ENCODE measurements at places on chromosomes 3 and 15.

- DNase-seq = no peak
Measured at GRCh38 chr3:184192889-184193288, 6.9 kb downstream of the ABCF3 start.

GRCh38 chr3:142897807-142898206 lies 8.9 kb upstream of the PCOLCE2 start:
- DNase-seq = no peak

DNA sequence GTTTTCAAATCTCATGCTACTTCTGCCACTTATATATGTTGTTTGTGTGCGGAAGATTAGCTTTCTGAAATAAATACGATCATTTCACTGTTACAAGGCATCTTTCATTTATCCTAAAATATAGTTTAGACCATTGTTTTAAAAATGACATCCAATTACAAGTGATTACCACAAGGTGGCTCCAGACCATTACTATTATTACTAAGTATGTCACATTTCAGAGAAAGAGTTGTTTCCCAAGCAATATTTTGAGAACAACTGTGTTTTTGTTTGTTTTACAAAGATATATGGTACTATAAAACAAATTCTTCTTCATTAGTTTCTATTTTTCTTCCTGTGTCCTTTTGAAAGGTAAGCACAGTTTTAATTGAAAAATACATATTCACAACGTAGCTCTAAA lies 136.0 kb upstream of the RAP2B start:
- DNase-seq = no peak

- no peak for DNase-seq
Measured at GRCh38 chr15:90836296-90836871, 32.0 kb upstream of the FURIN start.

DNA sequence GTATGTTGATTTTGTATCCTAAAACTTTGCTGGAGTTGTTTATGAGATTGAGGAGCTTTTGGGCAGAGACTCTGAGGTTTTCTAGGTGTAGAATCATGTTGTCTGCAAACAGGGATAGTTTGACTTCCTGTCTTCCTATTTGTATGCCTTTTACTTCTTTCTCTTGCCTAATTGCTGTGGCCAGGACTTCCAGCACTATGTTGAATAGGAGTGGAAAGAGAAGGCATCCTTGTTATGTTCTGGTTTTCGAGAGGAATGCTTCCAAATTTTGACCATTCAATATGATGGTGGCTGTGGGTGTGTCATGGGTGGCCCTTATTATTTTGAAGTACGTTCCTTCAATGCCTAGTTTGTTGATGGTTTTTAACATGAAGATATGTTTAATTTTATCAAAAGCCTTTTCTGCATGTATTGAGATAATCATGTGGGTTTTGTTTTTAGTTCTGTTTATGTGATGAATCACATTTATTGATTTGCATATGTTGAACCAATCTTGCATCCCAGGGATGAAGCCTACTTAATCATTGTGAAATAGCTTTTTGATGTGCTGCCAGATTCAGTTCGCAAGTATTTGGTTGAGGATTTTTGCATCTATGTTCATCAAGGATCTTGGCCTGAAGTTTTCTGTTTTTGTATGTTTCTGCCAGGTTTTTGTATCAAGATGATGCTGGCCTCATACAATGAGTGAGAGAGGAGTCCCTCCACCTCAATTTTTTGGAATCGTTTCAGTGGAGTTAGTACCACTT lies 188.1 kb downstream of the MINAR1 start:
- DNase-seq = no peak

DNA sequence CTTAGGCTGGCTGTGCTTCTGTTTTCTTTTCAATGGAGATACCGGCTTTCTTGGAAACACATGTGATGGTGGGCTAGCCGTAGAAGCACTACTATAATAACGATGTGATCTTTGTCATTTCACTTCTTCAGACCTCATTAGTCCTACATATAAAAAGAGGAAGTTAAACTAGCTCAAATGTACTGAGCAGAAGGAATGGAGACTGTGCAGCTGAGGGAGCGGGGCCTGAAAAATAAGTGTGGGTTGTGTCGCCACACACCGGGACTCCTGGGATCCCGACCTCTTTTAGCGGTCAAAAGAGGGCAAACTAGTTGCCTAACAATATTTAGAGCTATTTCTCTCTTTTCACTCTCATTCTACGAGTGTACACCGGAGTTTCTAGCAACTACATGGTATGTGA lies 1.0 kb upstream of the RNF7 start:
- DNase-seq = no peak

GRCh38 chr15:48638963-48639362 lies 6.5 kb downstream of the FBN1 start:
- DNase-seq = no peak

- DNase-seq = no peak
Measured at GRCh38 chr3:147656023-147656422, 246.9 kb downstream of the ZIC1 start.

- DNase-seq = no peak
Measured at GRCh38 chr3:54225841-54226528, 103.6 kb downstream of the CACNA2D3 start.

DNA sequence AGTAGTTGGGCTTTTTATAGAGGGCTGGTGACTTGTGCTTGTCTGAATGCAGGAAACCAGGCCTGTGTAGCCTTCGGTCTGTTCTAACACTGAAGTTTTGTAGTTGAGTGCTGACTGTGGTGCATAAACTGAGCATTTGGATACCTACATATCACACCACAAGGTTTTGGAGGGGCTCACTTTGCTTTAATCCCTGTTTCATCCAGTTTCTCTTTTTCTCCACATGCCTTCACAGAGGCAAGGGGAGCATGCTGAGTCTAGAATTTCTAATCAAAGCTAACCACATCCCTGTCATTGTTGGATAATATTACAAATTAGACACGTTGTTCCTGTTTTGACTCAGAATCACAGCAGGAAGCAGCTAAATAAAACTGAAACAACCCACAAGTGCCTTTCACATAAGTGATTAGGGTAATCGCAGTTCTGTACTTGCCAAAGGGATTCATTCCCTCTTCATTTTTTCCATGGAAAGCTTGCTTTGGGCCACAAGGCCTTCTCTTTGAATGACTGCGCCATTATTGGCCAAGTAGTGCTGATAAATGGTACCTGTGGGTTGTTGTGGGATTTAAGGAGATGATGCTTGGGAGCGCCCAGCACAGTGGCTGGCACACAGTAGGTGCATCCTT lies 48.9 kb downstream of the TGFBR2 start:
- no peak for DNase-seq

GRCh38 chr3:46860810-46861604 lies 2.2 kb downstream of the MYL3 start:
- no peak for DNase-seq

DNA sequence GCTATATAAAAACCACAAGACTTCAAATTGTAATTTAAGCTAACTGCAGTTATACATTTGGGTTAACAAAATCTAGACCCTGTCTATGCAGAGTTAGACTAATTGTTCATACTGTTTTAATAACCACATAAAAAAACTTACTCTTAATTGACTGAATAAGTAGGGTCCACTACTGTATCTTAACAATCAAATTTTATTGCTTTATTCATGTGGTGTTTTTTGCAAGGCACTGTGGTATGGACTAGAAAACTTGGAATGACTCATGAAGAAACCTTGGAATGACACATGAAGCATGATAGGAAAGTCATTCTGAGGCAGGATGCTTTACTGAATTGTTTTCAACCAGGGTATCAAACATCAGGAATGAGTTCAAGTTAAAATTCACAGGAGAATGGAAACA lies 2.3 kb downstream of the SERP1 start:
- no peak for DNase-seq

- peak; percentile 91 for DNase-seq
Measured at GRCh38 chr15:45200799-45201556, 13.2 kb upstream of the SHF start.

- peak; percentile 14 for DNase-seq
Measured at GRCh38 chr15:59537403-59537802, 74.2 kb upstream of the GCNT3 start.

DNA sequence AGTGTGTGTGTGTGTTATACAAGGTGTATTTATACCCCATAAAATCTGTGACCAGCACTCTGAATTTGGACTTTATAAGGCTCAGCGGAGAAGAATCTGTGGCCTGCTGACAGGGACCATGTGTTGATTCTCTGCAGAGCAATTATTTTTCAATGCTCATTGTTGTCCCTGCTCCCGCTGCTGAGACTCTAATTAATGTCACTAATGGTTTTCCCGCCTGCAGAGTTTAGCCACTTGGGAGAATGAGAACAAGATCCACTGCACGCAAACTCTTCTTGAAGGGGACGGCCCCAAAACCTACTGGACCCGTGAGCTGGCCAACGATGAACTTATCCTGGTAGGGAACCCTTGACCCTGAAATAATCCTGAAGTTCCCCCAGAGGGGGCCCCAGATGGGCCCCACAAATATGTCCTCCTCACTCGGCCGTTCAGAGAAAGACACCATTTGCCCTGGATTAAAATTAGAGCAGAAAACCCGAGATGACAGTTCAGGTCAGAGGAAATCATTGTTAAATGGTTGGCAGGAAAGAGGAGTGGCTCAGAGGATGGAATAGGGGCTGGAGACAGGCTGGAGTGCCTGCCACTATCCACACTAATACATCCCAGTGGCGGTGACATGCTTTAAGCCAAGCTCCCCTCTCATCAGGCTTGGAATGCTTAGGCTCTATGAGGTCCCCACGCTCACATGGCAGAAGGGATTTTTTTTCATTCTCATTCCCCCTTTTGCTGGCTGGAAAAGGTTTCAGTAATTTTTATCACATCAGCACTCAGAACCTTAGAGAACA lies 3.3 kb downstream of the CRABP1 start:
- DNase-seq = no peak

GRCh38 chr3:156617145-156617544 lies 57.2 kb upstream of the TIPARP start:
- DNase-seq = no peak

DNA sequence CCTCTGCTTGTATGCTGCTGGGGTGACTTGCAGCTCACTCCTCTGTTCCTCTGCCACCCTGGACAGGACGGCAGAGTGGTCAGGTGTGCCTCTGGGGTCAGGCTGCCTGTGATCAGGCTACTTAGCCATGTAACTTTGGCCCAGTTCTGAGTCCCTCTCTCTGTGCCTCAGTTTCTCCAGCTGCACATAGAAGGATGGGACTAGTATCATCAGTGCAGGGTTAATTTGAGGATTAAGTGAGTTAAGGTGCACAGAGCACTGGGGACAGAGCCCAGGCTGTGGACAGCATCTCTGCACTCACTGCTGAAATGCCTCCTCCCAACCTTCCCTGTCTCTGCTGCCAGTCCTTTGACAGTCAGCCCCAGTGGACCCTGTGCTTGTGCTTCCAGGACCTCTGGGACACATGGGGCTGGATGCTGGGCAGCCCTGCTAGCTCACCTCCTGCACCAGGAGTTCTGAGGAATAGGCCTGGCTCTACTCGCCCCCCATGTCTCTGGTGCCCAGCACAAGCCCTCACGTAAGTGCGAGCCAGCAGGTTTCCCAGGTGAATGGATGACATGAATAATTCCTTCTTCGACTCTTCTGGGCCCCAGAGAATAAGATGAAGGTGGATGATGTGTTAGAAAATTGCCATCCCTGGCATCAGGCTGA lies 19.3 kb upstream of the PRR23E start:
- no peak for DNase-seq

- no peak for DNase-seq
Measured at GRCh38 chr3:125236331-125236903, 23.9 kb upstream of the SLC12A8 start.

DNA sequence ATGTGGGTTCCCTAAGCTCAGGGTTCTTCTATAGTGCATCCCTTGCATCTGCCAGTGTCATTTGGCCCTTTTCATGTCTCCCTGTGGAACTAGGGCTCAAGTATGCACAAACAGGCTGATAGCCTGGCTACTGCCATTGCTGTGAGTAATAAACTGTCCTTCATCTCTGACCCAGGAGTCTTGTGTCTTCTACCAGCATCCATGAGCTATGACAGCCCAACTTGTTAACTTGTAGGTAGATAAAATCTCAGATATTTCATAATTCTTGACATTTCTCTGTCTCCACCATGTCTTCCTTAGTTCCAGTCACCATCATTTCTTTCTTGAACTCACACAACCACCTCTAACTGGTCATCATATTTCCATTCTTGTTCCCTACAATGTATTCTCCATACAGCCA lies 19.5 kb upstream of the BCL2L10 start:
- no peak for DNase-seq

- DNase-seq = no peak
Measured at GRCh38 chr15:53549697-53550305, 209.7 kb downstream of the WDR72 start.

- DNase-seq = no peak
Measured at GRCh38 chr15:87619161-87619960, 637.2 kb downstream of the NTRK3 start.

DNA sequence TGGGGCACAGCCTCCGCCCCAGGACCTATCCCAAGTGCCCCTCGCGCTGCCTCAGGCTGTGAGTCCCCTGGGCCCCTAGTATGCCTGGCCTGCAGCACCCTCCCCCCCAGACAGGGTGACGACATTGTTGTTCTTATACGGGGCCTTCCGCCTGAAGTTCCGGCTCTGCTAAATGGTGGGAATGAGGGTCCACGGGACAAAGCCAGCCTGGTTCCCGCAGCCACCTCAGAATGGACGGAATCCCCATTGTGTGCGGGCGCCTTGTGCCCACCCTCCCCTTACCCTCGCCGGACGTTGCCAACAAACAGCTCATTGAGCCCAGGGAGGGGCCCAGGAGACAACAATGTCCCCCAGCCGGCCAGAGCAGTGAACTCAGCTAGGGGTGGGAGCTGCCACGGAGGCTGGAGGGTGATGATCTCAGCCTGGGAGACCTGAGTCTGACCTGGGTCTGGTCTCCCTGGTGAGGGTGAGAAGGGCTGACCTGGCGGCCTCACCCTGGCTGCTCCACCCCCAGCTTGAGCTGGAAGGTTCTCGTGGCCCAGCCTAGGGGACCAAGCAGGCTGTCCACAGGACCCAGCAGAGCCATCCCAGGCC lies 10.2 kb upstream of the DLL4 start:
- no peak for DNase-seq

GRCh38 chr15:65355988-65356353 lies 21.8 kb downstream of the IGDCC3 start:
- DNase-seq = no peak

GRCh38 chr3:136620436-136620835 lies 131.7 kb downstream of the STAG1 start:
- no peak for DNase-seq

- DNase-seq = no peak
Measured at GRCh38 chr3:100941041-100941440, 52.2 kb downstream of the ABI3BP start.

GRCh38 chr15:66661432-66662096 lies 40.5 kb upstream of the SMAD6 start:
- no peak for DNase-seq
